ENCODE measurements at places on chromosomes 13 and 19. TPM values are rescaled to one million over a fixed set of nuclear protein-coding genes. Genes with fewer than 3 reads are reported as not detected.

DNA sequence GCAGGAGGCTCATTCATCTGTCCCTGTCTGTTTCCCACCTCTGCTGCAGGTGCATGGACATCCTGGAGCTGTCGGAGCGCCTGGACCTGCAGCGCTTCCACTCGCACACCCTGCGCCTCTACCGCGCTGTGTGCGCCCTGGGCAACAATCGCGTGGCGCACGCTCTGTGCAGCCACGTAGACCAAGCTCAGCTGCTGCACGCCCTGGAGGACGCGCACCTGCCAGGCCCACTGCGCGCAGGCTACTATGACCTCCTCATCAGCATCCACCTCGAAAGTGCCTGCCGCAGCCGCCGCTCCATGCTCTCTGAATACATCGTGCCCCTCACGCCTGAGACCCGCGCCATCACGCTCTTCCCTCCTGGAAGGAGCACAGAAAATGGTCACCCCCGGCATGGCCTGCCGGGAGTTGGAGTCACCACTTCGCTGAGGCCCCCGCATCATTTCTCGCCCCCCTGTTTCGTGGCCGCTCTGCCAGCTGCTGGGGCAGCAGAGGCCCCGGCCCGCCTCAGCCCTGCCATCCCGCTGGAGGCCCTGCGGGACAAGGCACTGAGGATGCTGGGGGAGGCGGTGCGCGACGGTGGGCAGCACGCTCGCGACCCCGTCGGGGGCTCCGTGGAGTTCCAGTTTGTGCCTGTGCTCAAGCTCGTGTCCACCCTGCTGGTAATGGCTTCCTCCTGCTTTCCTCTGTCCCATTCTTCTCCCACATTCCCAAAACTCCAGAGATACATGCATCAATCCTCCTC, 52.2 kb downstream of the RYR1 start:
- no peaks in the 10 kb centered on the region for H3K36me3 ChIP-seq
- H3K27ac ChIP-seq, result no peak overlapping the region
- H3K4me3 ChIP-seq, result no peak overlapping the region

- no peak overlapping the region for H3K27ac ChIP-seq
- H3K36me3 ChIP-seq, result no peaks in the 10 kb centered on the region
- no peak for DNase-seq
- H3K4me1 ChIP-seq, result peaks cover 25% of the 10 kb centered on the region
These were observed 154.2 kb upstream of the KLF12 start for GRCh38 chr13:74288361-74288911.

- H3K27ac ChIP-seq, result no peak overlapping the region
- H3K27me3 ChIP-seq, result peaks cover 2% of the 10 kb centered on the region
- no peak overlapping the region for H3K4me3 ChIP-seq
- DNase-seq, result no peak
These were observed 185.3 kb upstream of the MIR17HG start for GRCh38 chr13:91162180-91162579.

- no peaks in the 10 kb centered on the region for H3K36me3 ChIP-seq
- no peak overlapping the region for H3K27ac ChIP-seq
- no peaks in the 10 kb centered on the region for H3K27me3 ChIP-seq
These were observed 14.2 kb downstream of the CACNA1A start for GRCh38 chr19:13492128-13492527.

DNA sequence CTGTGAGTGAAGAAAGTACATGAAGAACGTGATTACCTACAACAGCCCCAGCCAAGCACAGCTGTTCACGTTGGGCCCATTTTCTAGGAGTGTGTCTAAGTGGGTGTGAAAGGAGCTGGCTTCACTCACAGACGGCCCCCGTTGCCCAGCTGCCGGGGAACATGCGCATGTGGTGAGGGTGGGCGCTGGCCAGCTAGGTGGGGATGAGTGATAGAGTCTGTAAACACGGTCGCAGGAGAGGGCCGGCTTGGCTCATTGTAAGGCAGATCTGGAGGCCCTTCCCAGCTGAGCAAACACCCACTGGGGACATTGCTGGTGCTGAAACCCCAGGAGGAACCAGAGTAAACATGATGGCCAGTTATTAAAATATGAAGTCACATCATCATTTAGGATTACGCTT, 160.5 kb downstream of the TEX29 start:
- no peaks in the 10 kb centered on the region for H3K36me3 ChIP-seq
- no peak overlapping the region for H3K4me3 ChIP-seq
- no peaks in the 10 kb centered on the region for H3K4me1 ChIP-seq
- DNase-seq, result peak; percentile 81
- H3K27ac ChIP-seq, result no peak overlapping the region

GRCh38 chr19:38869836-38870607, 8.1 kb downstream of the RINL start:
- peaks cover 8% of the 10 kb centered on the region for H3K4me1 ChIP-seq
- no peak overlapping the region for H3K27ac ChIP-seq
- H3K36me3 ChIP-seq, result no peaks in the 10 kb centered on the region
- H3K27me3 ChIP-seq, result no peaks in the 10 kb centered on the region
- peak overlapping the region; percentile 32 for H3K4me3 ChIP-seq

DNA sequence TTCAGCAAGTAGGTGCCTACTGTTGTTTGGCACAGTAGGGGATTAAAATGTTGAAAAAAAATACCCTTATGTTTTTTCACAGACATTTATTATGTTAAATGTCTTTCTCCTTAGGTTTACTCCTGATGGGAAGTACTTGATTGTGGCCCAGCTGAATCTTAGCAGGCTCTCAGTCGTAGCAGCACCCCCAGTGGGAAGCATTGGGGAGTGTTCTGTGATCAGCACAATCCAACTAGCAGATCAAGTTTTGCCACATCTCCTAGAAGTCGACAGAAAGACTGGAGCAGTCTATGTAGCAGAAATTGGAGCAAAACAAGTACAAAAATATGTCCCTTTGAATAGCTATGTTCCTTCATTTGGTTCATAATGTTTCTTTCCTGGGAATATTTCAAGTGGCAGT, 9.3 kb downstream of the NHLRC3 start:
- no peak overlapping the region for H3K4me3 ChIP-seq
- no peak for DNase-seq
- peaks cover 2% of the 10 kb centered on the region for H3K4me1 ChIP-seq
- H3K36me3 ChIP-seq, result peaks cover 12% of the 10 kb centered on the region
- no peaks in the 10 kb centered on the region for H3K27me3 ChIP-seq
- no peak overlapping the region for H3K27ac ChIP-seq

DNA sequence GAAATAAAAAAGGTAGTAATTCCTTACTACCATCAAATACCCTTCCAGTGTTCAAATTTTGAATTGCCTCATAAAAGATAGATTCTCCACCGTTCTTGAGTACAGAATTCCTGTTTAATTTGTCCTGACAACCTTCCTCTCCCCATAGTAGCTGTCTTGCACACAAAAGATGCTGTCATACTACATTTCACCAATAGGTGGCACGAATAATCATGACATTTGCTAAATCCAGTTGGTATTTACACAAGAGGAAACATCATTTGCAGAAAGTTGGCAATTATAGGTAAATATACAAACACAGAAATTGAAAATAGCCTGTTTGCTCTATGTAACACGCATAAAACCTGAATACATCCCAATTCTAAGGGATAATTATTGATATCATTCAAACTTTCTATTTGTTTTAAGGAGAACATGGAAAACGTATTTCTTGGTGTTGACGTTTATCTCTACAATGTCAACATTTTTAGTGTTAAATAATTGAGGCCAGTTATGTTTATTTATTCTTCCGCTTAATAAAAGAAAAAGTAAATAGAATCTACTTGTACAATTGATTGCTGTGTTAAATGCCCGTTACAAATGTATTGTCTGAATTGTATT, 58.3 kb upstream of the CLDN10 start:
- no peak overlapping the region for H3K27ac ChIP-seq
- DNase-seq, result no peak
- H3K4me3 ChIP-seq, result no peak overlapping the region

GRCh38 chr13:50125554-50126262, 110.5 kb downstream of the KCNRG start:
- H3K36me3 ChIP-seq, result peaks cover 8% of the 10 kb centered on the region
- H3K27me3 ChIP-seq, result peaks cover 11% of the 10 kb centered on the region
- peak; percentile 95 for DNase-seq
- H3K27ac ChIP-seq, result peak overlapping the region; percentile 89
- peak overlapping the region; percentile 81 for H3K4me3 ChIP-seq

DNA sequence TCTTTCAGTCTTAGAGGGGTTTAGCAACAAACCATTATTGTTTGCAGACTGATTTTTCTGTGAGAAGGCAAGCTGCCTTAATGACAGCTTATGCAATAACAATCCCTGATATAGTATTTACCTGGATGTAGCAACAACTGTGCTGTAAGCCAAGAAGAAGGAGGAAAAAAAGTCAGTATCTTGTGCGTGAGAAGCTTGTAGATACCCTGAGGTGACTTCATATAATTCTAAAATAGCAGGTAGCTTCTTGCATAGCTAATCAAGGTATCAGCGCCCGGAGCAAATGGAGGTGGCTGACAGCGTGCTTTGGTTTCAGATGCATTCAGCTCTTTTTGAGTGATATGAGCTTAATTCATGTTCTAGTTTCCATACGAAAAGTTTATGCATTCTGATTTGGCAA, 309.8 kb downstream of the KLF5 start:
- no peak for DNase-seq
- no peak overlapping the region for H3K27ac ChIP-seq
- no peaks in the 10 kb centered on the region for H3K36me3 ChIP-seq
- H3K27me3 ChIP-seq, result no peaks in the 10 kb centered on the region

- H3K4me3 ChIP-seq, result no peak overlapping the region
- H3K4me1 ChIP-seq, result peaks cover 9% of the 10 kb centered on the region
- no peaks in the 10 kb centered on the region for H3K36me3 ChIP-seq
- H3K27me3 ChIP-seq, result no peaks in the 10 kb centered on the region
- H3K27ac ChIP-seq, result no peak overlapping the region
These were observed 38.1 kb downstream of the DOCK9 start for GRCh38 chr13:98939660-98940191.

DNA sequence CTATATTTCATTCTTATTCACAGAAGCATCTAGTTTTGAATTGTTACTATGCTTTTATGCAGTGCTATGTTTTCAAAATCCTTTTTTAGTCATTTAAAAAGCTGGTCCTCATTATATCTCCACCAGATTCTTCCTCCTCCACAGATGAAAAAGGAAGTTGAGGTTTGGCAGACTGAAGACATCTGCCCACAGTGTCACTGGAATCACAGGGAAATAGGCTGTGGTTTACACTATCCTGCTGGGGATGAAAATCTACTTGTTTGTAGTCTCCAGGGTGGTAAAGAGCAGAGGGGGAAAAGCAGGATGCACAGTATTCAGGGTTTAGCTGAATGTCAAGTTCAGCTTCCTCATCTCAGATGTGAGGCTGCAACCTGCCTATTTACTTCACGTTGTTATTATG, 351.2 kb downstream of the DNAJC15 start:
- H3K4me1 ChIP-seq, result peaks cover 26% of the 10 kb centered on the region
- no peak for DNase-seq
- H3K27ac ChIP-seq, result no peak overlapping the region
- H3K27me3 ChIP-seq, result peaks cover 3% of the 10 kb centered on the region
- no peak overlapping the region for H3K4me3 ChIP-seq

- H3K36me3 ChIP-seq, result peaks cover 4% of the 10 kb centered on the region
- peak overlapping the region; percentile 77 for H3K4me3 ChIP-seq
These were observed 1.5 kb upstream of the SLC17A7 start for GRCh38 chr19:49442771-49443365.

- H3K27me3 ChIP-seq, result no peaks in the 10 kb centered on the region
- H3K4me1 ChIP-seq, result peaks cover 29% of the 10 kb centered on the region
- H3K4me3 ChIP-seq, result peak overlapping the region; percentile 76
- H3K36me3 ChIP-seq, result no peaks in the 10 kb centered on the region
- DNase-seq, result no peak
These were observed 108.8 kb downstream of the KCTD15 start for GRCh38 chr19:33905473-33905936.

GRCh38 chr19:42403586-42403985, 13.5 kb upstream of the CNFN start:
- peaks cover 18% of the 10 kb centered on the region for H3K4me1 ChIP-seq
- no peaks in the 10 kb centered on the region for H3K27me3 ChIP-seq
- no peaks in the 10 kb centered on the region for H3K36me3 ChIP-seq

GRCh38 chr19:19209372-19209771, 2.4 kb upstream of the NCAN start:
- peaks cover 33% of the 10 kb centered on the region for H3K27me3 ChIP-seq
- H3K27ac ChIP-seq, result no peak overlapping the region
- H3K4me3 ChIP-seq, result no peak overlapping the region
- no peak for DNase-seq
- H3K4me1 ChIP-seq, result no peaks in the 10 kb centered on the region
- H3K36me3 ChIP-seq, result no peaks in the 10 kb centered on the region

DNA sequence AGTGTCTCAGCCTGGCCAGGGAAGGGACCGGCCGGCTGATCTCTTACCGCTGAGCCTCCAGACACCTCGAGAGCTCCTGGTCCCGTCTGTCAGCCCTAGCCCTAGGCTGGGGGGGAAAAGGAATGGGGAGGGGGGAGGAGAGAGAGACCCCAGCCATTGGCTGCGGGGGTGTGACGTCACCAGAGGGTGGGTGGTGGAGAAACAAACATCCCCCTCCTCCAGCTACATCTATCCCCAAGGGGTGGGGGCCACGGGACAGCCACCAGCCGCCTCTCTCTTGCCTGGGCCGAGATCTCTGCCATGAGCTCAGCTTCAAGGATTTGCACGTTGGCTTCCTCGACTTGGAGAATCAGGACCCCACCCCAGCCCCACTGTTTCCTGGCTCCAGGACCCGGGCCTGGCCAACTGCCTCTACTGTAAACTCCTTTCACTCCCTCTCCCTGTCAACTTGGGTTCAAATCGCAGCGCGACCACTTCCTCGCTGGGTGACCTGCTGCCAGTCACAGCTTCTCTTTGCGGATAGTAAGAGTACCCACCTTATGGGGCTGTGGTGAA, at the start of gene PRX:
PRX (minus strand) TSS at position 88 of the 555 bp plus-strand sequence. CDS start 5,446 bp downstream, outside the sequence.
- no peak for DNase-seq
- H3K4me1 ChIP-seq, result peaks cover 35% of the 10 kb centered on the region
- no peaks in the 10 kb centered on the region for H3K27me3 ChIP-seq
- H3K4me3 ChIP-seq, result no peak within 1 kb of the TSS
- H3K27ac ChIP-seq, result no peak within 1 kb of the TSS

DNA sequence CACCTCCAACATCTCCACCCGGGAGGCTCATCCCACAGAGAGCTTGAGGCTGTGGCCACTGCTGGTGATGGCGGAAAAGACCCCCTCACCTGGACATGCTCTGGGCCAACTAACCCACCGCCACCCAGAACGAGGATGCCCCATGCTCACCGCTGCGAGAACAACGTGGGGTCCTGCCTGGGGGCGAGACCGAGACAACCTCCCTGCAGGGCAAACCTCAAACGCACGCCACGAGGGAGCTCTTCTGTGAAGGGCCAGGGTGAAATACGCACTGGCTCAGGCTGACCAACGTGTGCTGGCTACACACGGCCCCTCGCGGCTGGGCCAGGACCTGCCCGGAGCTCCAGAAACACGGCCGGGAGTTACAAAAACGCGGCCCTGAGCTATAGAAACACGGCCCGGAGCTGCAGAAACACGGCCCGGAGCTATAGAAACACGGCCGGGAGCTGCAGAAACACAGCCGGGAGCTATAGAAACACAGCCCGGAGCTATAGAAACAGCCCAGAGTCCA, 19.0 kb upstream of the PLPP2 start:
- no peak for DNase-seq
- no peak overlapping the region for H3K4me3 ChIP-seq
- no peaks in the 10 kb centered on the region for H3K4me1 ChIP-seq
- no peak overlapping the region for H3K27ac ChIP-seq

The ARGLU1 gene
- 78.8 TPM for total RNA-seq

The CEACAM3 gene
- total RNA-seq, result not detected

The USHBP1 gene
- total RNA-seq, result not detected

The ATP7B gene
- 10.4 TPM for total RNA-seq

The GPC5 gene
- total RNA-seq, result 12.9 TPM

The MBD3L2 gene
- total RNA-seq, result not detected

The MAST1 gene
- total RNA-seq, result 0.32 TPM

The ZNF723 gene
- total RNA-seq, result not detected

The CAPN12 gene
- not detected for total RNA-seq

The KLK11 gene
- total RNA-seq, result not detected
